ENCODE measurements at places on chromosomes 2 and 18. TPM values are rescaled to one million over a fixed set of nuclear protein-coding genes. Genes with fewer than 3 reads are reported as not detected.

Gene RNF152
- total RNA-seq: 9.6 TPM

GRCh38 chr2:206435742-206436141 lies 7.6 kb upstream of the ADAM23 start:
- no peak overlapping the region for H3K4me3 ChIP-seq
- DNase-seq: no peak
- H3K27me3 ChIP-seq: no peaks in the 10 kb centered on the region
- H3K36me3 ChIP-seq: no peaks in the 10 kb centered on the region
- no peaks in the 10 kb centered on the region for H3K4me1 ChIP-seq
- H3K27ac ChIP-seq: no peak overlapping the region

GRCh38 chr18:34330308-34330707 lies 105.6 kb upstream of the NOL4 start:
- H3K4me3 ChIP-seq: no peak overlapping the region

Gene MBP
- total RNA-seq: 8.1 TPM

DNA sequence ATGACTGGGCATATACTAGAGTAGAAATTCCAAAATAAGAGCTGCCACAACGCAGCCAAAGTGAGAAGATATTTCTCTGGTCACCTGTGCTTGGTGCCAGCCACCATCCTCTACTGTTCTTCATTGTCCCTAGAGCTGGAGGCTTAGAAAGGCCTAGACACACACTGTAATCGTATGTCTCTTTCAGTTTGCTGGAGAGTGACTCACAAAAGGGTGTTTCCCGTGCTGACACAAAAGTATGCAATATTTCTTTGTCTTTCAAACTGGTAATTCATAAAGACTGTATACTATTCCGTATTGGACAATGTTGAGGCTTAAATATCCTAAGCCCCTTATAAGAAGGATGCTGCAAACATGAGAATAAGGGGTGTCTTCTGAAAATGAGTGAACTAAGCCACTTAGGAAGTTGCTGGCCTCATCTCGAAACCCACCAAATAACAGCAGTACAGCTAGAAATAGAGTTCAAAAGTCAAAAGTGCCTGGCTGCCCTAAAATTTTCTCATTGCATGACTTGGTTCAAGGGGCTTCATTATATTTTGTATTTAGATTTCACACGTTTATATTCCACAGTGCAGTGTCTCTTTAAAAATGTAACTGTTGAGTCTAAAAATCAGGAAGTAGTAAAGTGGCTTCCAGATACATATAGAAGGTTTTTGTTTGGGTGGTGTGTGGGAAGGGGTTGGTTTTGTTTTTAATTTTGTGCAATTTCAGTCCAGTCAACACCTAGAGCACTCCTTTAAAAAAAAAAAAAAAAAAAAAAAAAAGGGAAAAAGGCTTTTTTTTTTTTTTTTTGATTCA lies 601.1 kb downstream of the ARHGAP15 start:
- H3K27me3 ChIP-seq: no peaks in the 10 kb centered on the region
- no peak overlapping the region for H3K4me3 ChIP-seq
- H3K4me1 ChIP-seq: no peaks in the 10 kb centered on the region
- no peaks in the 10 kb centered on the region for H3K36me3 ChIP-seq

DNA sequence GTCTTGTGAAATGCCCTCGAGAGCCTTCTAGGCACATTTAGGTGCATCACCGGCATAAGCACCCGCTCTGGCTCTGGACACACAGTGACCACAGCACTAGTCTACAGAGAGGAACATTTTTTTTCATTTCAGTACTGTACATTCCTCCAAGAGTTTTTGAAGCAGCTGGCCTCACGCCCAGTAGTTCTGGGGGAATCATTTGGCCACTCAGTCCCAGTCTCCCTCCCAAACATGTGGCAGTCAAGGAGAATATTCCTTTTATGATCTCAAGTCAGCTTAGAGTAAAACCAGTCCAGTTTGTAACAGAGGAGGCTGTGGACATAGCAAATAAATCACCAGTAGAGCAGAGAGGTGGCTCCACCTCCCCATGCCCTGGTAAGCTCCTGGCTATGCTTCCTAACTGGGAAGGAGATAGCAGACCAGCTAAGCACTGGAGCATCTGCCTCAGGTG lies 48.1 kb downstream of the KCNE4 start:
- H3K4me1 ChIP-seq: peaks cover 4% of the 10 kb centered on the region
- H3K27me3 ChIP-seq: no peaks in the 10 kb centered on the region
- no peaks in the 10 kb centered on the region for H3K36me3 ChIP-seq
- no peak overlapping the region for H3K27ac ChIP-seq
- no peak for DNase-seq

DNA sequence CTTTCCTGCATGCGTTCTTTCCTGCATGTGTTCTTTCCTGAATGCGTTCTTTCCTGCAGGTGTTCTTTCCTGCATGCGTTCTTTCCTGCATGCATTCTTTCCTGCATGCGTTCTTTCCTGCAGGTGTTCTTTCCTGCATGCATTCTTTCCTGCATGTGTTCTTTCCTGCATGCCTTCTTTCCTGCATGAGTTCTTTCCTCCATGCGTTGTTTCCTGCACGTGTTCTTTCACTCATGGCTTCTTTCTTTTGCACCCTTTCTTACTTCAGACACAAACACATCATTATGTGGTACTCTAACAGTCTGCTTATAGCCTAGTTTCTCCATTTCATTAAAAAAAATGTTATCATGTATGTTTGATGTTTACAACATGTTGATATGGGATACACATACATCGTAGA lies 261.6 kb upstream of the PXDN start:
- no peaks in the 10 kb centered on the region for H3K36me3 ChIP-seq
- H3K27ac ChIP-seq: no peak overlapping the region
- DNase-seq: no peak
- no peak overlapping the region for H3K4me3 ChIP-seq
- no peaks in the 10 kb centered on the region for H3K4me1 ChIP-seq

DNA sequence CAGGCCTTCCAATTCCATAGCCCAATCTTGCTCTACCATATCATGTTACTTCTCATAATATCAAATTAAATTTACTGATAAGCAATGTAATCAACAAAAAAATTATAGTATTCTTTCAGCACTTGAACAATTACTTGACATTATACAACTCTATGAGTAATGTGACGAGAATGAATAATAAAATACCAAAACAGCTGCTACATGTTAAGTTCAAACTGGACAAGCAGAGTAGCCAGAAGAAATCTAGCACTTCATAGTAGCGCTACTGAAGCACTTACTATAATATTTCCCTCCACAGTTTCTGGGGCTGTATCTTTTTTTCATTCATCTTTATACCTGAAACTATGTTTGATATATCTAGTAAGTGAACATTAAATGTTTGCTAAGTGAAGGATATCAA lies 14.9 kb downstream of the PPP3R1 start:
- H3K27me3 ChIP-seq: no peaks in the 10 kb centered on the region
- H3K4me3 ChIP-seq: no peak overlapping the region
- peaks cover 47% of the 10 kb centered on the region for H3K4me1 ChIP-seq
- DNase-seq: no peak
- no peak overlapping the region for H3K27ac ChIP-seq

Gene NUP35
- not detected for total RNA-seq

- no peaks in the 10 kb centered on the region for H3K36me3 ChIP-seq
- H3K4me3 ChIP-seq: no peak overlapping the region
- peaks cover 8% of the 10 kb centered on the region for H3K27me3 ChIP-seq
Observed at GRCh38 chr18:57445488-57446319, 10.5 kb downstream of the ONECUT2 start.

Gene CNTNAP5
- not detected for total RNA-seq

Gene VWA3B
- total RNA-seq: not detected

GRCh38 chr18:63249771-63250170 lies 69.8 kb downstream of the BCL2 start:
- no peak overlapping the region for H3K4me3 ChIP-seq
- no peak overlapping the region for H3K27ac ChIP-seq
- no peaks in the 10 kb centered on the region for H3K36me3 ChIP-seq
- H3K27me3 ChIP-seq: no peaks in the 10 kb centered on the region
- H3K4me1 ChIP-seq: peaks cover 5% of the 10 kb centered on the region

Gene SLC8A1
- 5.6 TPM for total RNA-seq

Gene CRYBA2
- not detected for total RNA-seq

GRCh38 chr2:96520231-96520630 lies 15.1 kb upstream of the NEURL3 start:
- H3K27me3 ChIP-seq: no peaks in the 10 kb centered on the region
- no peak overlapping the region for H3K4me3 ChIP-seq
- H3K27ac ChIP-seq: no peak overlapping the region
- H3K36me3 ChIP-seq: no peaks in the 10 kb centered on the region
- H3K4me1 ChIP-seq: no peaks in the 10 kb centered on the region

- H3K4me1 ChIP-seq: no peaks in the 10 kb centered on the region
- H3K4me3 ChIP-seq: no peak overlapping the region
- H3K36me3 ChIP-seq: no peaks in the 10 kb centered on the region
- peak overlapping the region; percentile 90 for H3K27ac ChIP-seq
- no peak for DNase-seq
Observed at GRCh38 chr2:62412347-62412742, 93.7 kb downstream of the TMEM17 start.

- no peaks in the 10 kb centered on the region for H3K27me3 ChIP-seq
- peaks cover 2% of the 10 kb centered on the region for H3K36me3 ChIP-seq
- no peak overlapping the region for H3K4me3 ChIP-seq
Observed at GRCh38 chr2:24540011-24540477, 49.0 kb downstream of the NCOA1 start.

Data from ascending aorta (tissue), 2 donors.